ENCODE measurements at places on chromosomes 16 and 17. TPM values are rescaled to one million over a fixed set of nuclear protein-coding genes. Genes with fewer than 3 reads are reported as not detected.
A peak's percentile ranks its signal among the peaks of the same experiment; 100 is the strongest.

SCGB1C2 gene
- not detected for polyA plus RNA-seq

GRCh38 chr16:65965628-65966027 is 400.9 kb upstream of the CDH5 start:
- no peak for DNase-seq

- DNase-seq = no peak
Measured at GRCh38 chr17:8928347-8928746, 37.2 kb downstream of the PIK3R5 start.

GRCh38 chr16:79380995-79381602 is 219.4 kb downstream of the MAF start:
- DNase-seq = no peak

GRCh38 chr17:28515518-28515917 is 9.4 kb downstream of the FOXN1 start:
- no peak for DNase-seq

AIPL1 gene
- not detected for polyA plus RNA-seq

GRCh38 chr17:2207815-2208515 is 95.6 kb downstream of the SMG6 start:
- DNase-seq = no peak

GRCh38 chr17:69048634-69049033 is 12.1 kb downstream of the ABCA9 start:
- no peak for DNase-seq

- peak; percentile 67 for DNase-seq
Measured at GRCh38 chr17:77429969-77430752, 289.4 kb downstream of the SEC14L1 start.

DNA sequence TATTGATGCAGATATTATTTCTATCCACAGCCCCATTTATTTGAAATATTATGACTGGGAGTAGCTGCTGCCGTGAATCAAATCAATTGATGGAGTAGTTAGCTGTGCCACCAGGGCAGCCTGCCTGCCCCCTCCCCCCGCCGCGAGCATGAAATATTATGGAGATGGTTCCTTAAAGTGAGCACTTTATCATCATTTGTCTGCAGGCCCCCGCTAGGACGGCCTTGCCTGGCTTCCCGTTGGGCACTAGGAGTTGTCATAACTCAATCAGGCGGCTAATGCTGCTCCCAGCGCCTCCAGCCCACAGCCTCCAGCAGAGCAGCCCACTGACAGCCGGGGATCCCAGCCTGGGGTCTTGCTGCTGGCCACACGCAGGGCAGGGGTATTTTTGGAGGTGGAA is 173.9 kb downstream of the SALL1 start:
- no peak for DNase-seq

FBXW10B gene
- 1.7 TPM for polyA plus RNA-seq

DNA sequence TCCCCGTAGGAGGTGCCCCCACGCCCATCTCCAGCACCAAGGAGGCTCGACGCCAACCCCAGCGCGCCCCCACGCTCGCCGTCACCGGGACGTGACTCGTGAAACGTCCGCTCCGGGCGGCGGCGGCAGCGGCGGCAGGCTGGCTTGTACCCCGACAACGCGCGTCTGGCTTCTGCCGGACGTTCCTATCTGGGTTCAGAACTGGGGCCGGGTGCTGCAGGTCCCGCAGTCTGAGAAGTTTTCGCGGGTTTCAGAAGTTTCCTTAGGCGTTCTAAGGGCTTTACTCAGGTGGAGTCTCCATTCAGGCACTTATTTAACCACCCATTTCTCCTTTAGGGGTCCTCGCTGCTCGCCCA is 672 bp upstream of the ALKBH5 start:
- DNase-seq = no peak

- no peak for DNase-seq
Measured at GRCh38 chr16:2022723-2023091, 3.1 kb downstream of the NPW start.

DNA sequence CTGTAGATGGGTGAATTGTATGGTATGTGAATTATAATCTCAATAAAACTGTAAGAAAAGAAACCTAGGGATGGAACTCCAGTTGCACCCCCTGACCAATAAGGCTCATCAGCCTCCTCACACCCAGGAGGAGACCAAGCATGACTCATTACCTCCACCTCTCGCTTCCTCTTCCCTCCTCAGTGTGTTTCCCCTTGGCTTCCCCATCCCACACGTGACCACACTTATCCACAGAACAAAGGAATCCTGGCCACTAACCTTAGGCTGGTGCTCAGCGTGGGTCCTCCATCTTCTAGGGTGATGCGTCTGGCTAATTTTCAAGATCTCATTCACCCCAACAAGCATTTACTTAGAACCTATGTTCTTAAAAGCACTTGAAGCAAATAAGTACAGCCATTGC is 36.2 kb upstream of the MAP3K14 start:
- DNase-seq = no peak

DNA sequence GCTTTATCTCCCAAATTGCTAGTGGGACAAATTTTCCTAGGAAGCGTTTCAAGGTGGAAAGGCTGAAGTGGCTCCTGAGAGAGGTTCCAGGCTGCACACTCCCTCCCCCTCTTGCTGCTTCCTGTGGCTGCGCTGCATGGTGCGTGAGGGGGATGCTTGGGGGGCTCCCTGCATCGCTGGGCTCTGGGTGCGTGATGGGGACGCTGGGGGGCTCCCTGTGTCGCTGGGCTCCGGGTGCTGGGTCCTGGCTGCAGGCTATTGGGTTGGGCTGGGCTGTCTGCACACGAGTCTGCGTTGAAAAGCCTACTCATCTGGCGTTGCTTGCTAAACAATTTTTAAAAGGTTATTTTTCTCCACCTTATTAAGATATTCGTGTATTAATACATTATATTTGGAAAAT is 30.1 kb downstream of the NDEL1 start:
- no peak for DNase-seq

- DNase-seq = no peak
Measured at GRCh38 chr16:15640966-15641365, 2.0 kb downstream of the MARF1 start.

- no peak for DNase-seq
Measured at GRCh38 chr16:68825427-68825826, 17.9 kb upstream of the TANGO6 start.

SOCS1 gene
- polyA plus RNA-seq = 2.6 TPM

ARHGAP23 gene
- 25.1 TPM for polyA plus RNA-seq

RND2 gene
- polyA plus RNA-seq = 0.49 TPM

- DNase-seq = no peak
Measured at GRCh38 chr16:75265911-75266701, 14.7 kb upstream of the BCAR1 start.

ANKS4B gene
- polyA plus RNA-seq = not detected

GRCh38 chr17:73112246-73112645 is 19.8 kb upstream of the SLC39A11 start:
- no peak for DNase-seq

DNA sequence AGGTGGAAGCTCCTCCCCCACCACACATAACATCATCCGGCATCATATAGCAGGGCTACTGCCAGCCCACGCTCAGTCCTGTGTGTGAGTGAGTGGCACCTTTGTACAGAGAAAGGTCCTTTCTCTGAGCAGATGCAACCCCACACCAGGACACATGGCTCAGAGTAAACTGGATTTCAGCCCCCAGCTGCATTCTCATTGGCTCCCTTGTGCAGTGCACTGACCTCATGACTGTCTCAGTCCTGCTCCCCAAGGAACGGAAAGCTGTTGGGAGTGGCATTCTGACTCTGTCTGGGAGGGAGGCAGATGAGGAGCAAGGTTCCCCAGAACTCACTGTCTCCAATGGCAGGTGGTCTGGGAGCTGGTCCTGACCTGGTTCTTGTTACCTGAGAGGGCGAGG is 244.1 kb downstream of the PHKB start:
- DNase-seq = no peak

- DNase-seq = no peak
Measured at GRCh38 chr16:24543949-24544348, 4.6 kb downstream of the RBBP6 start.

DNA sequence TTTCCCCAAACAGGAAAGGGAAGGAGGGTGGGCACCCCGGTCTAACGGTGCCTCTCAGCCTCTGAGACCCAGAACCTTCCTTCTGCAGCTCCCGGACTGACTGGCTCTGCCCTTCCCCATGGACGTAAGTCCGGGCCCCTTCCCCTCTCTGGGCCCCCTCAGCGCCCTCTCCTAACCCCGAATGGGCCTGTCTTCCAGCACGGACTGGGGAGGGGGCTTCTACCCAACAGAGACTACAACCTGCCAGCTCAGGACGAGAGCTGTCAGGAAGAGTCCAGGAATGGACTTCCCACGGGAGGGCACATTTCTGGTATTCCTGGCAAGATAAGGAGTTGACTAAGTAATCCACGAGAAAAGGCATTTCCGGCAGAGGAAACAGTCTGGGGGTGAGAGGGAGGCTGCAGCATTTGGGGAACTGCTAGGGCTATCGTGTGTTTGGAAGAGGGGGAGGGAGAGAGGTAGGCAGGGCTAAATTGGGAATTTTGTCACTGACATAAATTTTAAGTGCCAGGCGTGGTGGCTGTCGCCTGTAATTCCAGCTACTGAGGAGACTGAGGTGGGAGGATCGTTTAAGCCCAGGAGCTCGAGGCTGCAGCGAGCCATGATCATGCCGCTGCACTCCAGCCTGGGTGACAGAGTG is 12.1 kb upstream of the ALDOA start:
- DNase-seq = no peak
